Endodermal cell (in vitro differentiated cells): ENCODE measurements at places on chromosomes 7 and 10. TPM values are rescaled to one million over a fixed set of nuclear protein-coding genes. Genes with fewer than 3 reads are reported as not detected.

ZNF488 gene
- total RNA-seq = 1.2 and 2.5 TPM in 2 replicates

PNLIPRP3 gene
- total RNA-seq = not detected in 3 replicates

FAM241B gene
- 27.1 and 29.8 TPM in 2 replicates for total RNA-seq

CUZD1 gene
- not detected in 3 replicates for total RNA-seq

CPXM2 gene
- 1.2 to 1.9 TPM (median 1.7 TPM) in 3 replicates for total RNA-seq

DNA sequence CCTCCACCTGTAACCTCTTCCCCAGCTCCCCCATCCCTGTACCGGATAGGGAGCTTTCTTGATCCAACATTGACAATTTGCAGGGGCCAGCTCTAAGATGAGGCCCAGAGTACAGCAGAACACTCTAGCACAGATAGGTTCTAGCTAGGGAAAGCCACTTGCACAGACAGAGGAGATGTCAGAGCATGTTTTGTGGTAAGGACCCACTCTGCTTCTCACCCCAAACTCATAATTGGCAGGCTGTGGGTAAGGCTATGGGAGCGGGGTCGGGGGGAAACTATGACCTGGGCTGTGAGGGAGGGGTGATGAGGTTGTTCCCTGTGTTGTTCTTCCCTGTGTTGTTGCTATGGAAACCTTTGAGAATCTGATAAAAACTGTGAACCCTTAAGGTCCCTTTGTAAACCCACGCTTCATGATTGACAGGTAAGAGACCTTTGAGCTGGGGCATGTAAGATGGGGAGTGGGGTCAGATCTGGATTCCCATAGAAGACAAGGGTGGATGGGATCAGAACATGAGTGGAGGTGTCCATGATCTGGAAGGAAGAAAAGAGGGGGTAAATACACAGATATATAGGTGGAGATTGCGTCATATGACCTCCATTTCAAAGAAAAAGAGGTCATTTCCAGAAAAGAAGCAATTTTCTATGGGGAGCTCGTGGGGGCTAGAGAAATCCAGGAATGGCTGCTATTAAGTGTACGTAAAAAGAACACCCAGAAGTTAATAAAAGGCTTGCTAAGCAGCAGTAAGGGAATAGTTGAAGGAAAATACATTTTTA lies 4.0 kb downstream of the CALD1 start:
- DNase-seq = no peak

DNA sequence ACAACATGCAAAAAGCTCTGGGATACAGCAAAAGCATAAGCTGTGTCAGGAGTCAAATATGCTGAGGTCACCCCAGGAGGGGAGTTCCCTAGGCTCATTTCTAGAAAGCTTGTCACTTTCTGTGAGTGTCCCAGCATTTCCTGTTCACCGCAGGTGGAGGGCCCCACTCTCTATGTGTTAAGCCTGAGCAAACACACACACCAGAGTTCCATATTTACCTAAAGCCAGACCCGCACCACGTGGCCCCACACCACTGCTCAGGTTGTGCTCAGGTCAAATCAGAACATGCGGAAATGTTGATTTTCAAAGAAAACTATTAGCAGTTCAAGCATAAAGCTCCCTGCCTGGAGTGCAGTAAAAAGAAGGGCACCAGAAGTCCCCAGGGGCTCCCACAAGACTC lies 259.6 kb upstream of the PPP2R2D start:
- no peak for DNase-seq

FAM171A1 gene
- total RNA-seq = 36.6 and 39.0 TPM in 2 replicates

SPDYE2 gene
- total RNA-seq = not detected in 2 replicates

SPDYE5 gene
- not detected in 2 replicates for total RNA-seq

DNA sequence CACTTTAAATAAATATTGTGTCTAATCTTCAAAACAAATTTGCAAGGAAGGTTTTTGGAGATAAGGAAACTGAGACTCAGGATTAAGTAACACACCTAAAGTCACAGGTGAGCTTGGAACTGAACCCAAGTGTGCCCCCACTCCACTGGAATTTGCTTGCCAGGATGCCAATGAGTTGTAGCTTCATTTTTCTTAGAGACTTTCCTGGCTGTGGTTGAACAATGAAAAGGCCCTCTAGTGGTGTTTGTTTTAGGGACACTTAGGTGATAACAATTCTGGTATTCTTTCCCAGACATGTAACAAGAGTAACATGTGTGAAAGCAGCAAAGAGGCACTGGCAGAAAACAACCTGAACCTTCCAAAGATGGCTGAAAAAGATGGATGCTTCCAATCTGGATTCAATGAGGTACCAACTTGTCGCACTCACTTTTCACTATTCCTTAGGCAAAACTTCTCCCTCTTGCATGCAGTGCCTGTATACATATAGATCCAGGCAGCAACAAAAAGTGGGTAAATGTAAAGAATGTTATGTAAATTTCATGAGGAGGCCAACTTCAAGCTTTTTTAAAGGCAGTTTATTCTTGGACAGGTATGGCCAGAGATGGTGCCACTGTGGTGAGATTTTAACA lies 1.5 kb downstream of the IL6 start:
- DNase-seq = peak; percentile 50

GRCh38 chr10:14936584-14936983 lies 17.3 kb downstream of the DCLRE1C start:
- no peak for DNase-seq

- DNase-seq = peak; percentile 68
These were observed 44.8 kb upstream of the ORC5 start for GRCh38 chr7:104252409-104253134.

GRCh38 chr10:97034958-97035769 lies 150.6 kb downstream of the SLIT1 start:
- DNase-seq = no peak

MARCHF5 gene
- total RNA-seq = 27.0 and 29.8 TPM in 2 replicates

DNA sequence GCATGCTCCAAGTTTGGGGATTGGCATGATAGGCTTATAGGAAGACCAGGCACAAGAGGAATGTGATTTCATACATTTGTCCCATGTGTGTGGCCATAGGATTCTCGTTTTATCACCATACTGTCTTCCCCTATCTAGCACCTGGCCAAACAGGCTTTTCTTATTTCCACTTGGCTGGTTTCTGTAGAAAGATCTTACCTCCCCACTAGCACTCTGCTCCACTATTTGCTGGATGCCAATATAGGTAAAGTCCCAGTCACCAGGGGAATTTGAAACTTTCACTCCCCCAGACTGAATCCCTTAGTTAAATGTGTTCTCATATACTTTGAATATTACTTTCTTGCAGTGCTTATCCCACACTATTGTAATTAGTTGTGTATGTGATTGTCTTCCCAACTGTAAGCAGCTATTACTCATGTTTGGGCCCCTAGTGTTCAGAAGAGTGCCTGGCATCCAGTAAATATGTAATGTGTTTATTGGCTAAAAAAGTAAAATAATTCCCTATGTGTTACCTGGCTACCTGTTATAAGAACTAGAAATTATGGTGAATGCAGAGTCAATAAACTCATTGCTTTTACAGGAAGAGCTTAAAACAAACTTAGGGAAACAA lies 109.0 kb downstream of the LRMDA start:
- DNase-seq = no peak

DNA sequence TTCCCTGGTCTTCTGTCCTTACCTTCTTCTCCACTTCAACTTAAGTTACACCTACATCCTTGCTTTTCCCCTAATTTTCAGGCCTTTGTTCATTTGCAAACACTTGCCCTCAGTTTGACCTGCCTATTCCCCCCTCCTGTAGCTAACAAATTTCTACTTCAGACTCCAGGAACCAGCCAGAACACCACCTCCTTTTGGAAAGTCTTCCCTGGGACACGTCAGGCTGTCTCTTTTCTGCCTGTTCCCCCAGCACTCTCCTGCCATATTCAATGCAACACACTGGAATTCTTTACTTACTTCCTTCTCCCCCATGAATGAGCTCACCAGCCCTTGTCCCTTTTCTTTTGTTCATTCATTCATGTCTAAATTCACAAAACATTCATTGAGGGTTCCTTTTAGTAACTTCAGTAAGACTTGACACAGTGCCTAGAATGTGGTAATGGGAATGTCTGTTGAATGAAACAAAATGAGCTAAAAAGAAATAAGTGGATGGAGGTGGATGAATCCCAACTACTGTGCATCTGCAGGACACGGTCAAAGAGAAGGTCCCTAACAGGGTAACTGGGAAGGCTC lies 478.0 kb downstream of the KCNMA1 start:
- DNase-seq = no peak

- no peak for DNase-seq
These were observed 43.2 kb downstream of the AKR1B1 start for GRCh38 chr7:134415700-134416099.

GRCh38 chr7:93957767-93958166 lies 36.2 kb downstream of the GNG11 start:
- DNase-seq = no peak

DNA sequence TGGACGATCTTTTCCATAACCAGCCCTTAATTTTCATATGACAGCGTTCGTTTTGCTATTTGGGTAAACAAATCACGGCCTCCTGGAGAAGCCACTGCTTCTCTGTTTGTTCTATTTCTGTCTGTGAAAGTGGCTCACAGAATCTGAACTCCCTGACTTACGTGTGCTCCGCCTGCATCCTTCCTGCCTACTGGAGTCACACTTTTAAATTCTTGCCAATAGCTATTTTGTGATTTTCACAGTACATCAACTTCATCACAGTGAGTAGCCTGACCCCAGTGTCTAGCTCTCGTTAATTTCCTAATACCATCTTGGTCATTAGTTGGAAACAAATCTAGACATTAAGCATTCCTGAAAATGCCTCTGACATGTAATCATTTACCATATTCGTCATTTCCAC lies 49.0 kb upstream of the NPS start:
- no peak for DNase-seq

PIP gene
- not detected in 2 replicates for total RNA-seq

GRCh38 chr10:121420006-121420405 lies 178.2 kb downstream of the FGFR2 start:
- no peak for DNase-seq

GRCh38 chr7:158531661-158532060 lies 56.0 kb downstream of the PTPRN2 start:
- no peak for DNase-seq

NPVF gene
- total RNA-seq = not detected in 3 replicates

GRCh38 chr10:60951272-60951724 lies 7.3 kb upstream of the RHOBTB1 start:
- DNase-seq = no peak

DNA sequence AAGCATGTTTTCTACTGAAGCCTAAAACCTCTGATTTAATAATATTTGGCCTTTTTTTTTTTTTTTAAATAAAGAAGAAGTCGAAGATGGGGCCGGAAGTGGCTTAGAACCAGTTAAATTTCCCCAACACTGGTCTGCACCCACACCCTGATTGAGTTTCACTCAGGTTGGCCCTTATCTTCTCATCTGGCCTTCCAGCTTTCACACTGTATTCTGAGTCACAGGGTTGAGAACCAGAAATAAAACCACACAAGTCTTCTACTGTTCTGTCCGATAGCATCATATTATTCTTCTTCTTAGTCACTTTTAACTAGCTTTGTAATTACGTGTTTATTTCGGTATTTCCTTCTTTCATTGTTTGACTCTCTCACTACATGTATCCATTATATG lies 9.9 kb downstream of the ZNF365 start:
- DNase-seq = no peak

GRCh38 chr7:129351320-129351719 lies 82.9 kb upstream of the STRIP2 start:
- no peak for DNase-seq

RBM20 gene
- total RNA-seq = 5.2 and 6.2 TPM in 2 replicates

VSTM2A gene
- total RNA-seq = 0.24 TPM in 1 of 2 replicates, not detected in the other

DNA sequence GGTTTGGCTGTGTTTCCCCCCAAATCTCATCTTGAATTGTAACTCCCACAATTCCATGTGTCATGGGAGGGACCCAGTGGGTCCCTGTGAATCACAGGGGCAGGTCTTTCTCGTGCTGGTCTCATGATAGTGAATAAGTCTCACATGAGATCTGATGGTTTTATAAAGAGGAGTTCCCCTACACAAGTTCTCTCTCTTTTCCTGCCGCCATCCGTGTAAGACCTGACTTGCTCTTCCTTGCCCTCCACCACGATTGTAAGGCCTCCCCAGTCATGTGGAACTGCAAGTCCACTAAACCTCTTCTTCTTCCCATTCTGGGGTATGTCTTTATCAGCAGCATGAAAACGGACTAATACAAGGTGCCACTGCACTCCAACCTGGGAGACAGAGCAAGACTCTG lies 329.2 kb downstream of the TNS3 start:
- DNase-seq = no peak

DNA sequence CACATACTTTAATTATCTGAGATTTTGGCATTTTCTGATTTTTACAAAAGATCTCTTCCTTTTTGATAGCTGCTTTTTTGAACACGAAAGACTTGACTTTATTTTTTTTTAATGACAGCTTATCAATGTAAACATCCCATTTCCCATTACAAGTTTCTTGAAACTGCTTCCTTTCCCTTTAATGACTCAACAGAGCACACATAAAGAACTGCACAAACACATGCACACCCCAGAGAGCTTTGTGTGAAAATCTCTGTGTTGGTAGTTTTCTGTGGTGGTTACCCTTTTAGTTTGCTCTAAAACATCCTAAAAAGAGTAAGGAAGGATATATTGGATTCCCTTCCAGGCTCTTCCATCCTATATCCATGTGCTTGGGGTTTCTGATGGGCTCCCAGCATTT lies 125.1 kb upstream of the ZNF32 start:
- no peak for DNase-seq

- no peak for DNase-seq
These were observed 6.1 kb upstream of the WIPI2 start for GRCh38 chr7:5183899-5184298.

PDZD7 gene
- 0.49 to 1.0 TPM (median 0.99 TPM) in 3 replicates for total RNA-seq

DNA sequence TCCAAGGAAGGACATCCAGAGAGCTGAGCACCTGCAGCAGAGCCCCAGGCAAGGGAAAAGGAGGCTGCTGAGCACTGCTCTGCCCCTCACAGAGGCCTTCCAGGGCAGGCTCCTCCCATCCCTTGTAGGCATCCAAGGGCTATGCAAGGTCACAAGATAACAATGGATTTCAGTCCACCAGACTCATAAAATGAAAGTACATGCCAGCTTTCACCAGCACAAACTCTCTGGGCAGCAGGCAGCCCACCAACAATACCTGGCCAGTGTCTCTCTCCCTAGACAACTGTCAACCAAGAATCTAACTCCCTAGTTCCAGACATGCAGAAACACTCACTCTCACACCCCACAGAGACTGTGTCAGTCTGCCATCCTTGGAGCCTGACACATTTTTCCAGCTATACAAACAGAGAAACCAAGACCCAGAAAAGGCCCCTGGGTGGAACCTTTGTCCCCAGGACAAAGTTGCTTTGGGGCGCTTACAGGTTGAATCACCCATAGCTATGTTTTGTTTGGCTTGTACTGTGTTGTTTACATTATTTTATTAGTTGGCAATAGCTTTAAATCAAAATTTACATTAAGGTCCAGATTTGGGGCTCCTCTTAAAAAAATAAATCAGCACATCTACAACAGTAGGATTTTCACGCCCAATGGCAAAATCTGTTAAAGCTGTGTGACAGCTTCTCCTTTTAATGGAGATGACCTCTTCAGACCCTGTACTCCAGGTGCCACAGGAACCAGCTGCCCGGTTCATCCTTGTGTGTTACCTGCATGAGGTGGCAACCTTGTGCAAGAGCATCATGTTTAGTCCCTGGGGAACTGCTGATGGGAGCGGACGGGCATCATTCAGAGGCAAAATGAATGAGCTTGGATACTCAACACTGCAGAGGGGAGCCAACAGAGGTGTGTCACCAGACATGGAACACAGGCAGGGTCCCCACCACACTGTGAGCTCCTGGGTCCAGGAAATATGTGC lies 5.2 kb downstream of the GRID1 start:
- peak; percentile 29 for DNase-seq

A1CF gene
- 0.28 to 1.9 TPM (median 1.6 TPM) in 3 replicates for total RNA-seq

CCDC172 gene
- not detected in 3 replicates for total RNA-seq
